ENCODE measurements at places on chromosomes 7 and 10.

GRCh38 chr10:22648547-22648961 is 65.8 kb downstream of the PIP4K2A start:
- DNase-seq, result no peak

- DNase-seq, result no peak
Observed at GRCh38 chr7:86202833-86203232, 440.9 kb upstream of the GRM3 start.

- DNase-seq, result no peak
Observed at GRCh38 chr10:128780156-128780761, 654.0 kb upstream of the MKI67 start.

DNA sequence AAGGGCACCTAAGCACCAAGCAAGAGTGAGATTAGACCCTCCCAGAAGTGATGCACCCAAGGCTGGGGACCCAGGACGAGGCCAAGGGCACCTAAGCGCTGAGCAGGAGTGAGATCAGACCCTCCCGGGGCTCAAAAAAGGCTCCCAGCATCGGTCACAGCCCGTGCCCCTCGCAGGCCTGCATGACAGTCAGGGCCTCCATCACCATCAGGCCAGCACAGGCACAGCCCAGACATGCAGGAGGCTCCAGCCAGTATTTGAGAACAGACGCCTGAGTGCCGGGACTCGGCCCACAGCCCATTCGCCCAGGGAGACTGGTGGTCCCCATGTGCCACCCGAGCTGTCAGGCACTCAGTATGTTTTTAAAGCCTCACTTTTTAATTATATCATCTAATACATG is 595.9 kb downstream of the PTPRN2 start:
- no peak for DNase-seq

DNA sequence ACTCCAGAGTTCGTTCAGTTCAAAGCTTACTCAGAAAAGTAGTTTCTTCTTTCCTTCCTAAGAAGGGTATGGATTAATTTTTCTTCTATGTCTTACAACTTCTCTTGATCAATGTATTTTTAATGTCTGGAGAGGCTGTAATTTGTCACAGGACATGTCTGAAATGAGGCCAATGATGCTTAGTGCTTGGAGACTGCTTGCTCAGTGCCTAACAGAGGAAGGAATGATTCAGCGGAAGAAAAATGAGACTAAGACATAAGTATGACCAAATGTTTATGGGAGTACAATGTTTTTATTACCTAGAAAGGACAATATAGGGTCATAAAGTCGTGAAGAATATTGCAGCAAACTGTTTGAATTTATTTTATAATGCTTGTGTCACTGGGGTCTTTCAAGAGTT is 43.3 kb downstream of the GPR37 start:
- no peak for DNase-seq

GRCh38 chr7:20738518-20739481 is 47.9 kb downstream of the SP8 start:
- no peak for DNase-seq

GRCh38 chr7:95886501-95887090 is 114.2 kb downstream of the DYNC1I1 start:
- no peak for DNase-seq

DNA sequence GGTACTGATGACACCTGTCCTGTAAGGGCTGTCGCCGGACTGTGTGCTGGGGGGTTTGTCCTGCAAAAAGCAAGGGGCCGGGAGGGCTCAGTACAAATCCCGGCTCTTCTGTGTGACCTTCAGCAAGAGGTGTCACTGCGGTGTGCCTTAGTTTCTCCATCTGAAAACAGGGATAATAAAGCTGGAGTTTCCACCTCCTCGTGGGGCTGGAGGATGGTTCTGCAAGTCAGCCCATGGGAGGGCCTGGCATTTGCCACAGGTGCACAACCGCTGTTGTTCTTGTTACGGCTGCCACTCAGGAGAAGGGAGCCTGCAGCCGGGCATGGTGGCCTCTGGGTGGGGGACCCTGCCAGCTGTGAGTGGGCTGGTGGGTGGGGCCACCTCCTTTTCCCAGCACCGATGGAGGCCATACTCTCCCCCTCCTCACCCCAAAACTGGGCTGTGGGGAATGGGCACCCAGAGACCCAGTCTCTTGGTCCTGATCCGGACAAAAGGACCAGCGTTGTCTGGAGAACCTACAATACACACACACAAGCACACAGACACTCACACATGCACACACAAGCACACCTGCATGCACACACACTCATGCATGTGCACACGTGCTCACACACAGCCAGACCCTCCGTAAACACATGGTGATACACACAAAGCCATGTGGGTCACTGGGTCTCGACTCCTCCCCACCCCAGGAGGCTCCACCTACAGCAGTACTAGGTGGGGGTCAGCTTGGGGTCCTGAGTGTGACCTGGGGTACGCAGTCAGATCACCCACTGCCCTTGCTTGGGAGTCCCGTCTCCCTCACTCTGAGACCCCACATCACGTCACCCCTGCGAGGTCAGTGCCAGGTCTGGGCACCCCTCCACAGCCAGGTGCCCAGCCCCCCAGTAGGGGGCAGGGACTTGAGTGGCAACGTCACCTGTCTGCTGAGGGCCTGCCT is 34.1 kb downstream of the ELFN1 start:
- no peak for DNase-seq

DNA sequence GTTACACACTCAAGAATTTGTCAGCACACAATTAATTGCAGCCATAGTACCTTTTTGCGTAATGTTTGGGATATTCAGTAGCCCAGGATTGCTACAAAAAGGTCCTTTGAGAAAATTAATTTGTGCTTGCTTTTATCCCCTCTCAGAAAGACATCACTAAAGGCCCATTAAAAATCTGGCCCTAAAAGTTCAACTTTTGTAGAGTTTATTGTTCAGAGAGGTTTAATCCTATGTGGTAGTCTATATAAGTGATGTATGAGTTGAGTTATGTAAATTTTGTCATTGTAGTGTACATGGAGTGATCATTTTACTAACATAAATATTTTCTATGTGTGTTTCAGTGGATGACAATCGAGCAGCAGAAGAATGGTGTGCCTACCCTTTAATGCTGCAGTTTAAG is 126.0 kb downstream of the LCOR start:
- no peak for DNase-seq

- DNase-seq, result no peak
Observed at GRCh38 chr7:31688372-31688771, 1.4 kb downstream of the PPP1R17 start.

DNA sequence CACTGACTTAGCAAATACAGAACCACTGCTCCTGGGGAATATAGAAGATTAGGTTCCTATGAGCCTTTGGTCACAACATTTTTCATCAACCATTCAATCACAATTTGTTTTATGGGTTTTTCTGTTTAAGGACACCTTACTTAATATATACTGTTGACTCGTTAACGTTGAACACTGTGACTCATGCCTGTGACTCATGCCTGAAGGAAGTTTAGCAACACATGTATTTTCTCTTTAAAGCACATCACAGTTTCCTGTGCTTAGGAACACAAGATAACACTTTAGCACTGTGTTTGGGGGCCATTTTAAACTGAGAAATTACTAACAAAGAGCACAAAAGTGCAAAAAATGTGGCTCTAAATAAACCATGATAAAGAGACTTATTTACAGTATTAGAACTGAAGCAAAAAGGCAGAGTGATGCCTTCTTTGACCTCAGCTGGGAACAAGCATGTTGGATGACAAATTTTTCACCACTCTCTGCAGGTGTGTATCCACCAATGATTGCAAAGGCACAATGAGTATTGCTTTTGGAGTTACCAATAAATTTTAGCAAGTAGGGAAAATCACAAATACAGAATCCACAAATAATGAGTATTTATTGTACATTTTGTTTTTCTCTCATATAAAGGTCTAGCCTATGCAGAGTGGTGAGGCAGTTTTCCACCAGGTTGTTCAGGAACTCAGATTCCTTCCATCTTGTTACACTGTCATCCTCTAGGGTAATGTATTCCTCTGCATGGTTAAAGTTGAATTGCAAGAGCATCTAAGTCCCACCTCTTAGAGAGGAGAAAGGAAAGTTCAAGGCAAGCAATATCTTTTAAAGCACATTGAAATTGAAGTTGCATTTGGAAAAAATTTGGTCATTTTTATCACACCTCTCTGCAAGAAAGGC is 7.3 kb downstream of the FGFBP3 start:
- peak; percentile 13 for DNase-seq

- no peak for DNase-seq
Observed at GRCh38 chr10:87659571-87660483, at the start of gene PAPSS2. Gene PAPSS2, plus strand, starts transcription at chr10:87659878. Its CDS starts 104 bp downstream, at chr10:87659982.

DNA sequence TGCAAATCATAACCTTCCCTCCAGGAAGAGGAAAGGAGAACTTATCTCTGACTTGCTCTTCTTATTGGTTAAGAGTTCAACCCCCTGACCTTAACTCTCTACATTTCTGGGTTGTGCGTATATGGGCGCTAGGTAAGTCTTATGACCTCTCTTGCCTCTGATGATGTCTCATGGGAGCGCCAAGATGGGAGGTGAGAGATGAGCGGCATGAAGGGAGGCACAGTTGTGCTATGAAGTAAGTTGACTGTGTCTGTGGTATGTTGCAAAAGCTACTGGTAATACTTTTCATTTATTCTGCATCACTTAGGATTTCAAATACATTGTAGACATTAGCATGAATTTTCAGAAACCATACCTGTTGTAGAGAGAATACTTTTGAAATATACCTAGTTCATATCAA is 59.0 kb downstream of the EXOC6 start:
- DNase-seq, result no peak

GRCh38 chr10:76114581-76115001 is 683.2 kb downstream of the LRMDA start:
- DNase-seq, result no peak

DNA sequence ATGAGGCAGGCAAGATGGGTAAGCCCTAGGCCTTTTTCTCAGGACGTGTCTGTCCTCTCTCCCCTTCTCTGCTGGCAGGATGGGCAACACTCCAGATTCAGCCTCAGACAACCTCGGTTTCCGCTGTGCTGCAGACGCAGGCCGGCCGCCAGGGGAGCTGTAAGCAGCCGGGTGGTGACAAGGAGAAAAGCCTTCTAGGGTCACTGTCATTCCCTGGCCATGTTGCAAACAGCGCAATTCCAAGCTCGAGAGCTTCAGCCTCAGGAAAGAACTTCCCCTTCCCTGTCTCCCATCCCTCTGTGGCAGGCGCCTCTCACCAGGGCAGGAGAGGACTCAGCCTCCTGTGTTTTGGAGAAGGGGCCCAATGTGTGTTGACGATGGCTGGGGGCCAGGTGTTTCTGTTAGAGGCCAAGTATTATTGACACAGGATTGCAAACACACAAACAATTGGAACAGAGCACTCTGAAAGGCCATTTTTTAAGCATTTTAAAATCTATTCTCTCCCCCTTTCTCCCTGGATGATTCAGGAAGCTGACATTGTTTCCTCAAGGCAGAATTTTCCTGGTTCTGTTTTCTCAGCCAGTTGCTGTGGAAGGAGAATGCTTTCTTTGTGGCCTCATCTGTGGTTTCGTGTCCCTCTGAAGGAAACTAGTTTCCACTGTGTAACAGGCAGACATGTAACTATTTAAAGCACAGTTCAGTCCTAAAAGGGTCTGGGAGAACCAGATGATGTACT is 13.1 kb downstream of the PHKG1 start:
- no peak for DNase-seq

DNA sequence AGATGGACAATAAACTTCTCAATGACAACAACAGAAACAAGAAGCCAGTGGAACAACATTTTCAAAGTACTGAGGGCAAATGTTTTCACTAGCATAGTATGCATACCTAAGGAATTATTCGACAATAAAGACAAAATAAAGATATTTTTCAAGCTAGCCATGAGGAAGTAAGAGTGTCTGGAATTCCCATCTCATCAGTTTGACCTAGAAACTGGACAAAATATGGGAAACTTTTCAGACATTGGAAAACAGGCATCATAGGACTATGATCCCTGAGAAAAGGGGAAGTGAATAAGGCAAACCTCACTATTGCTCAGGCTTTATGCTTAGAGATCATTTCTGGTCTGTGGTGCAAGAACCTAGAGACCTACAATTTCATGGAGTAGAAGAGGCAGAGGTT is 86.3 kb downstream of the OAT start:
- DNase-seq, result no peak

DNA sequence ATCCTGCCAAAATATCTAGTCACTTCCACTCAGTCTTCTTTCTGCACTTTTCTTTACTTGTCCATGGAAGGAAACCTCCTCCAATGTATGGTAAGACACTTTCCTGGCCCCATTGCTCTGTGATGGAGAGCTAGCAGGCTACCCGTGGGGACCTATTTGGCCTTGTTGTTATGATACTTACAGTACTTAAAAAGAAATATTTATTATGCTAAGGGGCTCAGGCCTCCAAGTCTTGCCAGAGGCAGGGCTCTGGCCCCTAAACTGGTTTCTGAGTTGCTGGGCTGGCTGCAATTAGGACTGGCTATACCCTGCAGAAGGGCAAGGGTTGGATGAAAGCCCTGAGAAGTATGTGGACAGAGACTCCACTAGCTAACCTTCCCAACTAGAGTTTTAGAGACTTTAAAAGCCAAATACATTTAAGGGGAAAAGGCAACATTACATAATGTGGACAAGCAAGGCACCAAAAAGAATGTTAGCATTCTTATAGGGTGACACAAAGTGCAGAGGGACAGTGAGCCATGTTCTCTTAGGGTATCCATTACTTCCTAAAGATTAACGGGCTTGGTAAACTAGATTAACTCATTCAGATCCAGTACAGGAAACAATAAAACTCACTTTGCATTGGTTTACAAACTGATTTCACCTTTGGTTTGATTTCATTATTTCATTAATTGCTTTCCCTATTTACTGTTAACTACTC is 84.9 kb upstream of the INHBA start:
- no peak for DNase-seq

DNA sequence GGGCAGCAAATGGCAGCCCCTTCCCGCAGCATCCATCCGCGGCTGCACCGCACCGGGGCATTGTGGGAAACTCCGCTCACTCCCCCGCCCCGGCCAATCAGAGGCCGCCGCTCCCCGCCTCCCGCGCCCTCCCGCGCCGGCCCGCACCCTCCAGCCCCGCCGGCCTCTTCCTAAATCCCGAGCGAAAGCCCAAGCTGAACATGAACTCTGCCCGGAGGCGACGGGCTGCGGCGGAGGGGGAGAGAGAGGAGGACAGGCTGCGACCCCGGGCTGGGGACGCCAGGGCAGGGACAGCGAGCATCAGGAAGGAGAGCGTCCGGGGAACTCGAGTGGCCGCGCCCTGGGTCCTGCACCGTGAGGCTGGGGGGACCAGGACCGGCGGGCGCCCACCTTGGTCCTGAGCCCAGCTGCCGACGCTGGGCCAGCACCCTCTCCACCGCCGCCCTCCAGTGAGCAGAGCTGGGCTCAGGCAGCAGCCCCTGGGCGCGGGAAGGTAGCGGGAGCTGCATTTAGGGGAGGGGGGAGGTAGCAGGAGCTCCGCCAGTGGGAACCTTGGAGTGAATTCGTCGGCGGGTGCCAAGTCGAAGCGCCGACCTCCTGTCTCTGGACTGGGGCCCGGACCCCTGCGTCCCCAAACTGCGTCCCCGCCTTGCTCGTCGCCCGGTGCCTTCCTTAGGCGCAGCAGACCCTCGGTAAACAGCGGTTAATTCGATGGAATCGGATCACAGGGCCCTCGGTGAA is at the start of gene DGKI:
Gene DGKI, minus strand, starts transcription at position 148 of the 741 bp plus-strand sequence.
- no peak for DNase-seq

DNA sequence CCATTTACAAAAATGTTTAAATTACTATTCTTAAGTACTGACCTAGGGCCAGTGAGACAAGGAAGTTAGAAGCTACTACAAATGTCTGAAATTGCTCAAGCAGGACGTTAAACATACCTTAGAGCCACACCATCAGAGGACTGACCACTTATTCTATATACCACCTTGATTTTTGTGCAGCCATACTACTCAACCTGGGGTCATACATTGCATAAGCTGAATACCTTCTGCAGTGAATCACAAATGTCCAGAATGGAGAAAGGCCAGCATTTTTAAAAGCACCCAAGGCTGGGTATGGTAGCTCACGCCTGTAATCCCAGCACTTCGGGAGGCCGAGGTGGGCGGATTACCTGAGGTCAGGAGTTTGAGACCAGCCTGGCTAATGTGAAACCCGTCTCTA is 21.2 kb upstream of the MRLN start:
- DNase-seq, result no peak
